ENCODE measurements at places on chromosomes 11 and 22.

DNA sequence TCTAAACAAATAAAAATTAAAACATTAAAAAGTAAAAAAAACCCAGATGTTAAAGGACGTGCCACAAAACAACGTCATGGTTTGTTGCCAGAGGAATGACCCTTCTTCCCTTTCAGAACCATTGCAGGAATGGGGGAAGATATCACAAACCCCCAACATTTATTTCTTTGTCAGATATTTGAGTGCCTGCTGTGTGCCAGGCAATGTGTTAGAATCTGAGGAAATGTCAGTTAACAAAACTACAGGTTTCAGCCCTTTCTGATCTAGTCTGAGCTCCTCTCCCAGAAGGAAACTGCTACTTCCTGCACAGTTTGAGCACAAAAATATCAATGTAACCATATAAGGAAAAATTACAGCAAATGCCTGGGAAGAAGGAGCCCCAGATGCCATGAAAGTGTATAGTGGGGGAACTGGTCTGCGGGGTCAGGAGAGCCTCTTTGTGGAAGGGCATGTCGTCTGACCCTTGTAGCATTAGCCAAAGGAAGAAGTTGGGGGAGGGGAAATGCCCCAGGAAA is 7.1 kb upstream of the NHERF4 start:
- DNase-seq: no peak

GRCh38 chr11:12436266-12436665 is 58.9 kb downstream of the PARVA start:
- DNase-seq: no peak

GRCh38 chr11:12860827-12861226 is 148.3 kb upstream of the RASSF10 start:
- no peak for DNase-seq

DNA sequence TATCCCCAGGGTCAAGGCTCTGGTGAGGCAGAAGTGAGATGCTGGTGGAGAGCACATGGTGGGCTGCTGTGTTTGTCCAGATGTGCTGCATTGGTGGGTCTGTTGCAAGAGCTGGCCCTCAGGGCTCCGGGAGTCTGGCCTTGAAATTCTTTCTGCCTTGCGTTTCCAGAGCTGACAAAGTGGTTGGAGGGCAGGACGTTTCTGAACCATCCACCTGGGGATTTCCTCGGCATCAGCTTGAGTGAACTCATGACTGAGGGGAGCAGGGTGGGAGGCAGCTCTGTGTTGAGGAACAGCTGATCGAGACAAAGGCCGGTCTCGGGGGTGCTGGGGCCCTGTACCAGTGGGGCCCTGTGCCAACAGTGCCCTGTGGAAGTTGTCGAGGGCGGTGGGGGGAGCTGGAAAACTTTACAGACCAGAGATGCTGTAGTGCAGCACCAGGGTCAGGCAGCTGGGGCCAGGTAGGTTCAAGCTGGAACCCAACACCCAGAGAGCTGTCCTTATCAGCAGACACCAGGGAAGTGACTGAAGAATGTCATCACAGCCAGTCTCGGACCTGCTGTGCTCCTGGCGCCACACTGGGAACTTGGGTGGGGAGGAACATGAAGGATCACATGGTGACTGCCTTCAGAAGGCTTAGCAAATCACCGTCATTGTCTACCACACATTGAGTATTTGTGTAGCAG is 4.9 kb downstream of the TSKU start:
- DNase-seq: no peak

DNA sequence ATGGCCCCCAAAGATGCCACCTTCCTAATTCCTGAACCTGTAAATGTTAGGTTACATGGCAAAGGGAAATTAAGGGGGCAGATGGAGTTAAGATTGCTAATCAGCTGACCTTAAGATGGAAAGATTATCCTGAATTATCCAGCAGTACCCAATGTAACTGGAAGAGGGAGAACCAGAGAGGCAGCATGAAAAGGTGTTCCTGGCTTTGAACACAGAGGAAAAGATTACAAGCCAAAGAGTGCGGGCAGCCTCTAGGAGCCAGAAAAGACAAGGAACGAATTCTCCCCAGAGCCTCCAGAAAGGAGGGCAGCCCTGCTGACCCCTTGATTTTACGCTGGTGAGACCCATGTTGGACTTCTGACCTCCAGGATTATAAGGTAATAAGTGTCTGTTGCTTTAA is 15.1 kb upstream of the THRSP start:
- no peak for DNase-seq

DNA sequence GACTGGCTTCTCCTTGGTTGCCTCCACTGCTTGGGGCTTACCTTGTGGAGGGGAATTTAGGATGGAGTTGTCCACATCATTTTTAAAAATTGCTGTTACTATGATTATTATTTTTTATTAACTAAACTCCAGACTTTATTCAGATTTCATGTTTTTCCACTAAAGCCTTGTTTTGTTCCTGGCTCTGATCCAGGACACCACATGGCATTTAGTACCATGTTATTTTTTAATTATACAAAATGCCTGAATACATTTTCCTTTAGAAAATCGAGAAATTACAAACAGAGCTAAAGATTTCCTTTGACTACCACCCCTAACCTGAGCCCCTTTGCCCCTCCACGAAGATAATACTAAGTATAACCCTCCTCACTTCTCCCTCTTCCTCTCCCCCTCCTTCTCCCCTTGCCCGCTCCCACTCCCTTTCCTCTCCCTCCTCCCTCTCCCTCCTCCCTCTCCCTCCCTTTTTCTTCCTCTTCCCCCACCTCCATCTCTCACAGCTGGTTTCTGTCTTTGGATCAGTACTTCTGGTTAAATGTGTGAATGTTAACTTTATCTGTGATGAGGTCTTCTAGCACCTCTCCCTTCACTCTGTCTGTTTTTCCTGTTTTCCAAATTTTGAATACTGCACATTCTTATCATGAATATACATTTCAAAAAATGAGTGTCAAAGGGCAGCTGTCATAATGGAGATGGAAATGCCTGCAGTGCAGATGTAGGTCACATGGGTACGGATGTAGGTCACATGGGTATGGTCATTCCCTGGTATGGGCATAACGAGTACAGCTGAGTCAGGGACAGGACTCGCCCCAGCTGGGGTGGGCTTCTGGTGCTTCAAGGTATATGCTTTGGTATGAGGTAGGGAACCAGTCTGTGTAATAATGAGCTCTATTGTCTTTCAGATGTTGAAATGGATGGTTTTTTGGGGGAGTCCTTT is 54.4 kb upstream of the OR4B1 start:
- no peak for DNase-seq

DNA sequence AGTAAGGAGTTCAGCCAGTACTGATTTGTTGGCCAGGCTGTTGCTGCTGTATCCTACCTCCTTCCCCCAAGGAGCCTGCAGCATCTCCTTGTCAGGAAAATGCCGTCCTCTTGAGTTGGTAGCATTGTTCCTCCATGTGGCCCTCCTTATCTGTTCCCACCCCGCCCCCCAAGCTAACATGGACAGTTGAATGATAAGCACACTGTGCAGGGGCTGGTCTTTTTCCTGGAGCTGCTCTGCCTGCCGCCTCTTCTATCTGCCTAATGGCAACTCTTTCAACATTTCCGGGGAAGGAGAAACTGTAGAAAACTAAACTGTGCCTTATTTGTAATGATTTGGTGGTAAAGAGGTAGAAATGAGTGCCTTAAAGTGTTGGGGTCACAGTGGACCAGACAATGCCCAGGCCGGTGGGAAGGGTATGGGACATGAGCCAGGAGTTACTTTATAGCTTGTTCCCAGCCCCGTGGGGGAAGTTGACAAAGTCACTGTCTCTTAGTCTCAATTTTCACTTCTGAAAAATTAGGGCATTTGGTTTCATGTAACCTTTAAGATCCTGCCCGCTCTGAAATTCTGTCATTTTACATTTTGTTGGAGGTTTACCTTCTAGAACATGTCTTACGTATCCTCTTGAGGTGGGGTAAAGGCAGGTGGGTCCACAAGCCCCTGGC is 4.5 kb downstream of the FAM118A start:
- DNase-seq: no peak

DNA sequence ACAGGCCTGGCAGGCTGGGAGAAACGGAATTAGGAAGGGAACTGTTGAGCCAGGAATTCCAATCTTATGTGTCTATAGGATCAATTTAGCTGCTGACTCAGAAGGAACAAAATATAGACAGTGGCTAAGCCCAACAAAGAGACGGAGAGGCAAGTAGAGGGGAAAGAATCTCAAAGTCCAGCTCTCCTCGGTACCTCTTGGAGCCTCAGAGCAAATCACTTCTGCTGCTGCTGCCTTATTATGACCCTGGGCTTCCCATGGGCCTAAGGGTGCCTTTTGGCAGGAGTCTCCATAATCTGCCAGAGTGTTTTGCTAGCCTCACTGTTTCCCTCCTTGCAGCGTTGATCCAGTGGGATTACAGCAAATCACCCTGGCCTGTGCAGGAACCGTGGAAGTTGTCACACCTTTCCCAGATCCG is 31.7 kb downstream of the PAX6 start:
- DNase-seq: no peak

GRCh38 chr11:2779981-2780849 is 80.4 kb upstream of the KCNQ1OT1 start:
- no peak for DNase-seq

- DNase-seq: no peak
Observed at GRCh38 chr11:17449158-17449557, 27.5 kb downstream of the ABCC8 start.

DNA sequence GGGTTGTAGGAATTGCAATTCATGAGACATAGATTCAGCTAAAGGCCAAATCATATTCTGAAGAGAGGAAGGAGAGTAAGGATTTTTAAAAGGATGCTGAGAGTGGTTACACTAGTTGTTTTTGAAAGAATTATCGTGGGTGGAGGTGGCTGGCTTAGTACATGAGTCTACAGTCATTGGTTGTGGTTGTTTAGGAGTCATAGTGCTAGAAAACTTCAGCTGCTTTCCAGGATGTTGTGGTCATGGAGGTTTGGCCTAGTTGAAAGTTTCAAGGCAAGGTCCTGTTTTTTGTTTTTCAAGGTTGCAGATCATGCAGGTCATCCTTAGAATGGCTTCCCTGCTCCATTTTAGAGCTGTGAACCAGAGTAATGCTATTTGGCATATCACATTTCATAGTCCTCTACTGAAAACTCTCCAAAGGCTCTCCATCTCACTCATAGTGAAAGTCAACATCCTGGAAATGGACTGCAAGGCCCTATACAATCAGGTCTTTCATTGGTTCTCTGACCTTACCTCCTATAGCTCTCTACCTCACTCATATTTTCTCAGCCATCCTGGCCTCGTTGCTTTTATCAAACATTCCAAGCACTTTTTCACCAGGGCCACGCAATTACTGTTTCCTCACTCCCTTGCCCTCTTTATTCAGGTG is 26.1 kb upstream of the ZBTB44 start:
- no peak for DNase-seq

DNA sequence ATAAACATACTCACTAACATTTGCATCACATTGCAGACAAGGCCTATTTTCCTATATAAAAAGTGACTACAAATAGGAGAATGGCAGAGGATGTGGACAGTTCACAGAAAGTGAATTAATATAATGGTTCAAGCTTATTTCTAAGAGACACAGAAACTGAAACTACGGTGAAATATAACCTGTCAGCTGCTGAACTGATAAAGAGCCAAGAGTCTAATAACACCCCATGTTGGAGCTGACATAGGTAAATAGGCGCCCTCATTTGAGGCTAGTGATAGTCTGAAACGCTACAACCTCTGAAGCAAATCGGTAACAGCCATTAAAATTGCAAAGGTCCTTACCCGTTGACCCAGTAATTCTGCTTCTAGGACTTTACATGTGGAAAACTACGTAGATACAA is 14.0 kb downstream of the AP1B1 start:
- no peak for DNase-seq

GRCh38 chr22:41870786-41871185 is 37.9 kb downstream of the SREBF2 start:
- no peak for DNase-seq

GRCh38 chr11:65433657-65434056 is 11.1 kb downstream of the NEAT1 start:
- no peak for DNase-seq

GRCh38 chr22:37275622-37276021 is 6.7 kb upstream of the CYTH4 start:
- DNase-seq: no peak

GRCh38 chr11:21543901-21544300 is 649.0 kb upstream of the ANO5 start:
- no peak for DNase-seq

DNA sequence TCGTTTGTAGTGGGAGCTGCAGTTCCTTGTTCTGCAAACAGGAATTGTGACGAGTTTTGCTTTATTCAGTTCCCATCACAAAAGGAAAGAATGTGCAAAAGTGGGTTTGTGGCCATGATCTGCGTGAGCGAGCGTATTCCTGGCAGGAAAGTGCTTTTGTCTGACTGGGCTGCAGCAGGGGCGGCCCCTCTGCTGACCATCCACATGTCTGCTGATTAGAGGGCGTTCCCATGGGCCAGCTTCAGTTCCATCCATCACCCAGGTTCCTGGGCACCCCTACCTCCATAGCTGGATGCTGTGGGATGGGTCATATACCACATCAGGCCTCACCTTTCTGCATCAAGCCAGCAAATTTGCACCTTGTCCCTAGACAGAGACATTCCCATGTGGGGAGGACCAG is 28.9 kb upstream of the GAL start:
- no peak for DNase-seq

DNA sequence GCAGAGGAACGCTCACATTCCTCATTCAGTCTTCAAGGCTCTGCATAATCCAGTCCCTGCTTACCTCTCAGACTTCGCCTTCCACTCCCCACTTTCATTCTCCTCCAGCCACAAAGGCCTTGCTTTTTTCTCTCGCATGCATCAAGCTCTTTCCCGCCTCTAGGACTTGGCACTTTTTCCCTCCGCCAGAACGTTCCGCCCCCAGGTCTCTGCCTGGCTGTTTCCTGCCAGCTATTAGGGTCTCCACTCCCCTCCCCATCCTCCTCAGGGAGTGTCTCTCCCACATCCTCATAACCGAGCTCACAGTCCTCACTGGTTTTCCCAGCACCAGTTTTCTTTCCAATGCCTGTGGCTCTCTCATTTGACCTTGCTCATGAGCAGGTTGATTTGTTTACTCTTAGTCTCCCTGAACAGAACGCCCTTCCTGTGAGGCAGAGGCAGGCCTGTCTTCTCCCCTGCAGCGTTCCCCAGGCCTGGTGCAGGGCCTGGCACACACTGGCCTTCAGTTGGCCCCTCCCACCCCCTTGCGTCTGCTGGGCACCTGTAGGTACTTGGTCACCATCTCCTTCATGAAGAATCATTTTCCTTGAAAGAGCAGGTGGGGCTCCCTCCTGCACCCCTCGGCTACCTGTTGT is 75.2 kb downstream of the RTL6 start:
- DNase-seq: no peak

GRCh38 chr22:28978863-28979796 is 82.5 kb downstream of the C22orf31 start:
- DNase-seq: no peak

GRCh38 chr11:111378185-111378860 is 752 bp downstream of the POU2AF1 start:
- DNase-seq: no peak

- DNase-seq: no peak
Observed at GRCh38 chr11:41065432-41065831, 394.0 kb downstream of the LRRC4C start.

DNA sequence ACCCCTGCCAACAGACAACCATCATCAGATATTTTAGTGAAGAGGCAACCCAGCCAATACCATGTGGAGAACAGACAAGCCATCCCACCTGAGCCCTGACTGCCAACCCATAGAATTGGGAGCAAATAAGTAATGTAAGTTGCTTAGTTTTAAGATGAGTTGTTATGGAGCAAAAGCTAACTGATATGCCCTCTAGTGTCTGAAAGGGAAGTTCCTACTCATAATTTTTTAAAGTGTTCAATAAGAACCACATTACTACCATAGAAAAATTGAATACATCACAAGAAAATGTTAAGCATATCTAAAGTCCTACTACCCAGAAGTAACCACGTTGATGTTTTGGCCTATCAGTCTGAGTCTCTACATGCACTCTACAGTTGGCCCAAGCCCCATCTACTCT is 50.8 kb upstream of the SLC36A4 start:
- no peak for DNase-seq

All from HTR-8/SVneo (cell line).